ENCODE measurements at places on chromosomes 7 and 10. TPM values are rescaled to one million over a fixed set of nuclear protein-coding genes. Genes with fewer than 3 reads are reported as not detected.

DNA sequence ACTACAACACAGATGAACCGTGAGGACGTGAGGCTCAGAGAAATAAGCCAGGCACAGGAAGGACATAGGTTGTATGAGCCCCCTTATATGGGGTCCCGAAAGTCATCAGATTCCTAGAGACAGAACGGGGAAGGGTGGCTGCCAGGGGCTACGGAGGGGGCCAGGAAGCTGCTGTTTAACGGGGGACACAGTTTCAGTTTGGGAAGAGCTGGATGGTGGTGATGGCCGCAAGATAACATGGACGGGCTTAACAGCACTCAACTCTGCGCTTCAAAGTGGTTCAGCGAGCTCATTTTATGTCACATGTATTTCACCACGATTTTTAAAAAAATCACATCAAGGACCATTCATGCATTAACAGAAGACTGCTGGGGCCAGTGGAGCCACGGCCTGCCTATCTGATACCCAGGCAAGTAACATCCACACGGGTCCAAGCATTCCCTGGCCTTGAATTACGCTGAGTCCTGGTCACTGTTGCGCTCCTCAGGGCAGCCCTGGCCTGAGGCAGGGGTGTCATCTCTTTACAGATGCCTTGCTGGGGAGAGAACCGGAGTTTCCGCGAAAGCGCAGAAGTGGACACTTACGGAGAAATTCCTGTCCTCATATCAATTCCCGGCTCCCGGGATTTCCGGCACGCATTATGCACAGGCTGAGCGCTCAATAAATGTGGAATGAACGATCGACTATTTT, 1.5 kb downstream of the CARD11 start:
- no peak for DNase-seq

GRCh38 chr10:810351-810846, 120.9 kb upstream of the DIP2C start:
- no peak for DNase-seq

DNA sequence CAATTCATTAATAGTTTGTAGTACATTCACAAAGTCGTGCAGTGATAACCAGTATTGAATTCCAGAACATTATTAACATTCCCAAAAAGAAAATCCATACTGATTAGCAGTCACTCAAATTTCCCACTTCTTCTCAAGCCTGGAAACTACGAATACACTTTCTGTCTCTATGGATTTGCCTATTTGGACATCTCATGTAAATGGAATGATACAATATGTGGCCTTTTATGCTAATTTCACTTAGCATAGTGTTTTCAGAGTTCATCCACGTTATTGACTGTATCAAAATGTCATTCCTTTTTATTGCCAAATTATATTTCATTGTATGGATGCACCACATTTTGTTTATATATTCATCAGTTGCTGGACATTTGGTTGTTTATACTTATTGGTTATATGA, 78.8 kb downstream of the STK31 start:
- DNase-seq = no peak

DNA sequence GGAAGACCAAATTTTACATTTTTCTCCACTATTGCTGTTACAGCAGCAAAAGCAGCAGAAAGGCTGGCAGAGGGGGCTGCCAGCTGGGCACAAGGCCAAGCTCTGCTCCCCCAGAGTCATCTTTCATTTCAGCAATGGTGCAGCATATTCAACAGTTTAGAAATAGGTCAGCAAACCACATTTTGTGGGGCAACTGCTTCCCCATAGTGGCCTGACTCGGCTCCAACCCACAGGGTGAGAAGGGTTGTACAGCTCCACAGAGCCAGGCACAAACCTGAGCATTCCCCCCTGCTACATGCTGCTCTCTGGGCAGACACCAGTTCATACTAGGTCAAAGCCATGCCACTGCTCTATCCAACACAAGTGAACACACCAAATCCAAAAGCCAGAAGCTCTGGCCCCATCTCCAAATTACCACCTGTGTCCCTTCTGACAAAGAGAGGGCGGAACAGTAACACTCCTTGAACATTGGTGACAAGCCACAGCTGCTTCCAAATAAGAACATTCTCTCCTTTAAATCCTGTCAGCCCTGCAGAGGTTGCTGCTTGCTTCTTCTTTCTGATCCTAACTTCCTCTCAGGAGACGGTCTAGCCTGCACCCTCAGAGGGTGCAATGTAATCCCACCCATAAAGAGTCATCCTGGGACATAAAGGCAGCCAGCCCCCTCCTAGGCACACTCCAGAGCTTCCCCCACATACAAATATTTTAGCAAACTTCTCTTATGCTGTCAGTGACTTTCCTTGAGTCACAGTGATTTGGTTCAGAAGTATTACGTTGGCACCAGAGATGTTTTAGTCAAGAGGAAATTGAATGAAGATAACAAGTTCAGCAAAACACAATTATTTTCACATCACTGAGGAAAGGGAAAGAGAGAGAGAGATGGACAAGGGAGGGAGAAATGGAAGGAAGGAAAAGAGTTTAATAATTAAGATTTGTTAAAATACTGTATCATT, 39.0 kb upstream of the SLIT1 start:
- DNase-seq = no peak

The PDE6C gene
- total RNA-seq = not detected

All from K562 (cell line).